ENCODE measurements at places on chromosomes 6 and 20.

DNA sequence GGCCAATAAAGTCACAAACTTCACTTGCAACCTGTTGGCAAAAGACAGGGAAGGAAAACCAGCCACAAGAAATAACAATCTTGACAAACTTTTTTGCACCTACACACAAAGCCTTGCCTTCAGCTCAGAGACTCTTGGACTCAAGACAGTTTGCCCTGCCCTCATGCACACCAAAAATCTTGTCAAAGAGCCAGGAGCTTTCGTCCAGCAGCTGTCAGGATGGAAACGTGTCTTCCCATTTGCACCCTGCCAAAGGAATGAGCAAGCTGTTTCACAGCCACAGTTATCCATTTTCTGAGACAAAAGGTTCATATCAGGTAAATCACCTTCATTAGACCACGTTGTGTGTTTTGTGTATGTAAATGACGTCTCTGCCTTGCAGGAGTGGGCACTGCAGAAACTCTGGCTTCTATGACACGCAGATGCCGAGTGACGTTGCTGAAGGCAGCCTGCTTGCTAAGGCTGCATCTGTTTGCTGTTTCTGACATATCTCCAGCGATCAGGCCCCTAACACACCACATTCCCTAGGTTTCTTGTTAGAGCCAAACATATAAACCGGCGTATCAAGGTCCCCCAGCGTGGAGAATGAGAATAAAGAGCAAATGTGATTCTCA lies 193.4 kb downstream of the SYNDIG1 start:
- DNase-seq = no peak

- no peak for DNase-seq
Measured at GRCh38 chr20:21874127-21874526, 168.7 kb downstream of the PAX1 start.

GRCh38 chr6:21666201-21666691 lies 72.7 kb downstream of the SOX4 start:
- DNase-seq = no peak

GRCh38 chr6:16042751-16043150 lies 86.1 kb upstream of the MYLIP start:
- no peak for DNase-seq

DNA sequence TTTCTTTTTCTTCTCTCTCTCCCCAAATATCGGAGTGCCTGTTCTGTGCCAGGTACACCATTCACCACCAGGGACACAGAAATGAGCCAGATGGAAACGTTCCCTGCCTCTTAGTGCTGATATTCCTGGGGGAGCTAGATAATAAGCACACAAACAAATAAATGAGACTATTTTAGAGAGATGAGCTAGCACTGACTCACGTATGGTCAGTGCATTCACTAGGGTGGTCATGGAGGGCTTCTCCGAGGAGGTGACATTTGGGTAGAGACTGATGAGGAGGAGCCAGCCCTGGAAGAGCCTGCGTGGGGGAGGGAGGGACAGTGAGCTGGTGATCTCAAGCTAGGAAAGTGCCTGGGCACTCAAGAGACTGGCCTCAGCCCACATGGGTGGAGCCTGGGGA lies 252.3 kb upstream of the KCNG1 start:
- DNase-seq = no peak

DNA sequence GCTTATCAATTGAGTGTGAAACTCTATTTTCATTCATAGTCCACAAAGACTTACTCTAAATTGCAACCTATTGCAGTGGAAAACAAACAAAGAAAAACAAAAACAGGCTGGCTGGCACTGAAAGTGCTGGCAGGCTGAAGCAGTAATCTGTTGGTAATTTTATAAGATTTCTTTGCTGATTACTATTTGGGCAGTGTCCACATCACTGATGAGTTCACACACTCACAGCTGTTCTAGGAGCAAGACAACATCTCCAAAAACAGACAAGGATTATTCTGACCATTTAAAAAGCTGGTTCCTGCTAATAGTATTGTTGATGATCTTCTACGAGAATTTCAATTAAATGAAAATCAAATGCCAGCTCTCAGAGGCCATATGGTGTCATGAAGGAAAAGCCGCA lies 26.9 kb downstream of the MARCKS start:
- DNase-seq = no peak

DNA sequence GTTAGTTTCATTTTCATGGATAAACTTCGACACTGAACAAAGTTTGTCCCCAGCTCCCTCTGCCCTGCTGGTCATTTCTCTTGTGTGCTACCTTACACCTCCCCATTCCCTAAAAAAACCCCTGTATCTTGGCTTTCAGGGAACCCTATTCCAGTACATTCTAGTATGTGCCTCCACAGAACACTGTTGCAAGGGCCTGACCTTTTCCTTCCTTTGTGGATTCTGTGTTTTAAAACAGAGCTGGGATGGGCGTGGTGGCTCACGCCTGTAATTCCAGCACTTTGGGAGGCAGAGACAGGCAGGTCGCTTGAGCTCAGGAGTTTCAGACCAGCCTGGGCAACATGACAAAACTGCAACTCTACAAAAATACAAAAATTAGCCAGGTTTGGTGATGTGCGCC lies 20.6 kb upstream of the QKI start:
- no peak for DNase-seq

DNA sequence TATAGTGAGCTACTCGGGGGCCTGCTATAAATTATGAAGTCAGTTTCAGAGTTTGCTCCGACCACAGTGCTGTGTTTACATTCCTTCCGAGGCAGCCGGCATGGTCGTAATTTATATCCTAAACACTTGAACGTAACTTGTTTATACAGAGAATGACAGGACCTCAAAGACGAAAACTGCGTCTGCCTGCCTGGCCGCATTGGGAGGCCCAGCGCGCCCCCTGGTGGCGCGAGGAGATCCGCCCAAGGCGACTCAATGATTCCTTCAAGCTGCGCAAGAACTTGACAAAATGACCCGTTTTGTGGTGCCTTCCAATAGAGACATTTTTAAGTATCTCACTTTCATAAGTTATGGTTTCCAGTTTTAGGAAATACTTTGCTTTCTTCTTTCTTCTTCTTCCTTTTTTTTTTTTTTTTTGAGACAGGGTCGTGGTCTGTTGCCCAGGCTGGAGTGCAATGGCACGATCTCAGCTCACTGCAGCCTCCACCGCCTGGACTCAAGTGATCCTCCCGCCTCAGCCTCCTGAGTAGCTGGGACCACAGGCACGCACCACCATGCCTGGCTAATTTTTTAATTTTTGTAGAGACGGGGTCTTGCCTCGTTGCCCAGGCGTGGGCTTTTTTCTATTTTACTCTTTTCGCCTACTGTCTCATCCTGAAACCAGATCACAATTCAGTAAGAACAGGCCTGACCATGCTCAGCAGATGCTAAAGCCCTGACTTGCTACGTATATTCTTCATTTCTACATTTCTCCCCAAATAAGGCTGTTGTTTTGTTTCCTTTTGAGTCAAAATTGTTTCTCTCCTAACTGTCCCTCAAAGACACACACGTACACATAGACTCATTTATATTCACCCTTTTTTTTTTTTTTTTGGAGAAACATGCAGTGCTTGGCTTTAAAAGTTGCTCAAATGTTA lies 7.8 kb downstream of the FOXF2 start:
- DNase-seq = peak; percentile 62

DNA sequence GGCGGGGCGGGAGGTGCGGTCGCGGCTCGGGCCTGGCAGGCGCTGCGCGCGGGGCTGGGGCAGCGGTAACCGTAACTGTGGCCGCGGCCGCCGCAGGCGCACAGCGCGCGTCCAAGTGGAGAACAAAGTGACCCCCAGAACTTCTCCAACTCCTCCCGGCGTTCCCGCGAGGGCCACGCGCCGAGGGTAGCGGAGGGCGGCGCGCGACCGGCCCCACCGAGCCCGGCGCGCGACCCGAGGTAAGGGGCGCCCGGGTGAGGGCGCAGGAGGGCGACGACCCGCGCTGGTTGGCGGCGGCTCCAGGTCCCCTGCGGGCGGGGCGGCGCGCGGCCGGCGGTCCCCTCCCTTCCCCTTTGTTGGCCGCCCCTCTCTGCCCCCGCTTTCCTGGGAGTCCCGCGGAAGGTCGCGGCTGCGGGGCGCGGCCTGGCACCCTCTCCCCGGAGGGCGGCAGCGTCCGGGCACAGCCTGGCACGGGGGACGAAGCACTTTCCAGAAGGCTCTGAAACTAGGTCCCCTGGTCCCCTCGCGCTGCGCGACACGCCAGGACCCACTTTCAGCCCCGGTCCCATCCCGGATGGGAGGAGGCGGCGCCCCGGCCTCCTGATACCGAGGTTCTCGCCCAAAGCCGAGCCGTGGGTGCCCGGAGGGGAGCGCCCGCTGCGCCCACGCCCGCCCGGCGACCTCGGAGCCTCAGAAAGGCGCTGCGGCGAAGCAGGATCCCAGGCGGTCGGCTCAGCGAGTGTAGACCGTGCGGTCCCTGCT lies at the start of gene TIAM2:
TSS of gene TIAM2 (plus strand) at position 62 of the 762 bp plus-strand sequence. CDS start 133,909 bp downstream, outside the sequence.
- no peak for DNase-seq

- no peak for DNase-seq
Measured at GRCh38 chr6:26464416-26465131, 6.8 kb downstream of the BTN2A1 start.

DNA sequence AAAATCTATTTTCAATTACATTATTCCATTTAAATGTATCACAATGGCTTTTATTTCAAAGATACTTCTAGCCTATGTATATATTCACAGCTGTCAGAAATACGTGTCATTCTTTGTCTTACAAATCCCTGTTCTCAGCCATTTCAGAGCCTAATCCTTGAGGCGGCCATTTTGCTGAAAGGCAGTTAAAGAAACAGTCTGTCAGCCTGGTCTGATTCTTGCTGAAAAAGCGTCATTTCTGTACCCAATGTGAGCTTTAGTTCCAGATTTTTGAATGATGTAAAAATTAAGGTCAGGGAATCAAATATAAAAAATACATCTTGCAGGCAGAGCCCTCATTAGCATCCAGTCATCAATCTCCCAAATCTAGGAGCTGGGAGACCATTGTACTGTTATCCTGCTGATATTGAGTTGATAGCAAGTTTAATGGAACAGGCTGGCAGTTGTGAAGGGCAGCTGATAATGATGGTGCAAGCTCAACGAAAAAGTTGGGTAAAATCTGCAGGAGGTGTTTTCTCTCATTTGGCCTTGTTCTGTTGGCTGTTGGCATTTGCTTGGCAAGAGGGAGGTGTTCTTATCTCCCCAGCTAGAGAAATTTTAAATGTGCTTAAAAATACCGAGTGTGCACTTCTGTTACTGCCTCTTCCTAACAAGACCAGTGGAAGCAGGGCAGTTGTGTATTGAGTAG lies 314.8 kb downstream of the SOX4 start:
- no peak for DNase-seq

- no peak for DNase-seq
Measured at GRCh38 chr20:41258474-41258873, 59.1 kb downstream of the ZHX3 start.

- no peak for DNase-seq
Measured at GRCh38 chr6:140985679-140986275, 1146.9 kb upstream of the GJE1 start.

DNA sequence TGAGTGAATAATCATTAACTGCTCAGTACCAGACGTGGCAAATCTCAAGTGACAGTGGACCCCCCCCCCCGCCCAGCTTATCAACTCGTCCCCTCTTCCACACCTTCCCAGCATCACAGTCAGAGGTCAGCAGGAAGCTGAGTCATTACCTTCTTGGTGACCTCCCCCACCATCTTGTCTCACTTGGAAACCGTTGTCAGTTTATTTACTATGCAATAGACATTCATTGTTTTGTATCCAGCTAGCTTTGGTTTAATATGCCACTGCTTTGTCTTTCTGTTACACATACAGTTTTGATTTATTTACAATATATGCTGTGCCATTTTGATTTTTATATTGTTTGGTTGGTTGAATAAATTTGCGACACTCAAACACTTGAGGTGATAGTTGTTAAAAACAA lies 158.1 kb downstream of the QKI start:
- no peak for DNase-seq

Measured in CD4-positive, alpha-beta T cell treated with Interleukin-2 at 100 ng/mL for 4 hours (primary cell).